ENCODE measurements at places on chromosomes 7 and 10. TPM values are rescaled to one million over a fixed set of nuclear protein-coding genes. Genes with fewer than 3 reads are reported as not detected.

Gene MKI67
- 281 TPM for total RNA-seq

Gene HOXA3
- total RNA-seq: not detected

Gene PDE6C
- total RNA-seq: not detected

Gene PUS7
- total RNA-seq: 15.4 TPM

Gene OR13A1
- total RNA-seq: not detected

Gene UPK3B
- 1.0 TPM for total RNA-seq

DNA sequence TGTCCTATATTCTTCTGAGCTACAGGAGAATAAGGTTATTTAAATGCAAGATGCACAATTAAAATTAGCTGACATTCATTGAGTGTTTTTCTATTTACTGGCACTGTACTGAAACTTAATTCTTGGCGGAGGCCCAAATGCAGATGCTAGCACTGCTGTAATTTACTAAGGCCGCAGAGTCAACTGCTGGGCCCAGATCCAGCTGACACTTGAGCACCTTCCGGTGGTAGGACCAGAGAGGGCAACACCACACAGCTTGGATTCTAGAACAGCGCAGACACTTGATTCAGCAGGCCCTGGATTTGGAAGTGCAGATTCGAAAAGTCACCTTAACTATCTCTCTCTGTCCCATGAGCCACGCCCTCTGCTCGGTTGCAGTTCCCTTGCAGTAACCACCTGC lies 228.6 kb upstream of the TMEM72 start:
- no peak for ATAC-seq

DNA sequence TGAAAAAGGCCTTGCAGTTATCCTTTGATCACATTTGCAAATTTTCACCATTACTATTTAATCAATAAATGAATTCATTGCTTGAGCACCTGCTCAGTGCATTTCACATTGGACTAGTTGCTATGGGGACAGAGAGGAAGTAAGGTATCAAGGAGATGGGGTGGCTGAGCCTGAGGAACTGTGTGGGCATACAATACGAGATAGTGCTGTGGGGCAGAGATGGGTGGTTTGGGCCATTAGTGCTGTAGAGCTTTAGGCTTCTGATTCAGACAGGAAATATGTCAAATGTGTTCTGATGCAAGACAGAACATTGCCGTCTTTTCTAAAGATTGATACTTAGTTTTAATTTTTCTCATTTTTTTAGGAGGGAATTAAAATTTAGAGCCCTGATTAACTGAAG lies 13.2 kb downstream of the ITGB8 start:
- ATAC-seq: no peak

GRCh38 chr10:77506517-77507200 lies 130.9 kb downstream of the KCNMA1 start:
- ATAC-seq: no peak

DNA sequence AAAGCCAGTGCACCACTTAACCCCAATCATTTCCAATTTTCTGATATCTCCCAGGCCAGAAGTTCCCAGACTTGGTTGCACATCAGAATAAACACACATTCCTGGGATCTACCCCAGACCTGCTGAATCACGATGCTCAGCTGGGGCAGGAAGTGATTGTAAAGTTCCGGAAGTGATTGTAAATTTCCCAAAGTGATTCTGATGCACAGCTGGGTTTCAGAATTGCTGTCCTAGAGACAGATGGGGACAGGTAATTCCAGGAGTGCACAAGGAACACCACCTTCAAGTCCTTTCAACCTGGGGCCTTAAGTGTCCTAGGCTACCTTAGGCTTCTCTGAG lies 104.2 kb upstream of the EEPD1 start:
- no peak for ATAC-seq

GRCh38 chr10:27297844-27298521 lies 57.4 kb upstream of the ACBD5 start:
- peak; percentile 85 for ATAC-seq

DNA sequence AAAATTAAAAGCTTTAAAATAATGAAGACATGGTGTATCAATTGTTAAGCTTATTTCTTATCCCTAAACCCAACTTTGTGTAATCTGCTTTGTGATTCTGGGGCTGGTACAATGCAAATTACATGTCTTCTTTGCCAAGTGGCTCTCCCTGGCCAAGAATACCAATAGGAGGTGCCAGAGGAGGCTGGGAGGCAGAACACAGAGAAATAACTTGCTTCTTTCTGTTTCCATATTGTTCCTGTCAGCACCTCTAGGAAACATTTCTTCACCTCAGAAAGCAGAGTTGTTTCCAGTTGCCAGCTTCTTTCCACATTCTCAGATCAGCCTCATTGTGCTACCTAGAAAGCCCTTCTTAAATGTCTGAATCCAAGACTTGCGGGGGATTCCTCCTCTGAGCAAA lies 174.4 kb downstream of the MDFIC start:
- no peak for ATAC-seq

GRCh38 chr10:103416436-103417147 lies 20.2 kb downstream of the PDCD11 start:
- peak; percentile 52 for ATAC-seq

- peak; percentile 81 for ATAC-seq
Observed at GRCh38 chr7:100691676-100692577, 2.1 kb downstream of the GIGYF1 start.

All from activated T-helper 17 cell treated with anti-CD3 and anti-CD28 coated beads, Interleukin-2, amount 50 U/mL, for 72 hours (primary cell).